Right renal cortex interstitium (tissue), 3 donors: ENCODE measurements at places on chromosomes 12 and 14. TPM values are rescaled to one million over a fixed set of nuclear protein-coding genes. Genes with fewer than 3 reads are reported as not detected.

DNA sequence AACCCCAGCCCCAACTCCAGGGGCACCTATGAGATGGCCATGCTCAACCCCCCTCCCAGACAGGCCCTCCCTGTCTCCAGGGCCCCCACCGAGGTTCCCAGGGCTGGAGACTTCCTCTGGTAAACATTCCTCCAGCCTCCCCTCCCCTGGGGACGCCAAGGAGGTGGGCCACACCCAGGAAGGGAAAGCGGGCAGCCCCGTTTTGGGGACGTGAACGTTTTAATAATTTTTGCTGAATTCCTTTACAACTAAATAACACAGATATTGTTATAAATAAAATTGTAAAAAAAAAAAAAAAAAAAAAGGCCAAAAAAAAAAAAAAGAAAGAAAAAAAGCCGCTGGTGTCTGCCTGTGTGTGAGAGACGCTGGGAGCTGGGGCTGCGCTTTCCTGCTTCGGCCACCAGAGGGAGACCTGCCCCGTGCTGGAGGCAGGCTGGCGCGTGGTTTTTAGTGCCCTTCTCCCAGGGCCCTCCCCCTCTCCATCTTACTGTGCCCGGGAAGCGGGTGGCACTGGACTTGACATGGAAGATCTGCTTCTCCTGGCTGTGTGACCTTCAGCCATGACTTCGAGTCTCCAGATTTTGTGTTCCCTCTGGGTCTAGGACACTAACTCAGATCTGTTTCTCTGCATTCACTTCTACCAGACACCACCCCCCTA lies 3.4 kb upstream of the NXPH4 start:
- no peak for DNase-seq

DNA sequence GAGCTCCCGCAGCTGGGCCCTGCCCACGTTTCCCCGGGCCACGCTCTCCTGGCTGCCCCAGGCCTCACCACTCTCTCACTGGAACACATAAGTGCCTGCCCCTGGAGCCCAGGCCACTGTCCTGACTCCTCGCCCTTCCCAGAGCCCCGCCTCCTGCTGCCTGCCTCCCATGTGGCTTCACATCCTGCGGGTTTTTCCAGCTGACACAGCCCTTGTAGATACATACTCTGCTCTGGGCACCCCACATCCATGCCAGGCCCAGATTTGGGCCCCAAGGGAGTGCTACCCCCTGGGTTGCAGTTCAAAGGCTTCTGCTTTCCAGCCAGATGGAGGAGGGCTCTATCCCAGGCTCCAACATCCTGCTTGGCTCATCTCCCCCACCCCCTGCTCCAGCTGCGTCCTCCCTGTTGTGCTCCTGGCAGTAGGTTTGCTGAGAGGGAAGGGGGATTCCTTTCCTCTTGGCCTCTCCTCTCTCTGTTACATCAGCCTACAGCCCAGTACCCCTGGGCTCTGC lies 60.1 kb downstream of the TSPAN9 start:
- DNase-seq = no peak

DNA sequence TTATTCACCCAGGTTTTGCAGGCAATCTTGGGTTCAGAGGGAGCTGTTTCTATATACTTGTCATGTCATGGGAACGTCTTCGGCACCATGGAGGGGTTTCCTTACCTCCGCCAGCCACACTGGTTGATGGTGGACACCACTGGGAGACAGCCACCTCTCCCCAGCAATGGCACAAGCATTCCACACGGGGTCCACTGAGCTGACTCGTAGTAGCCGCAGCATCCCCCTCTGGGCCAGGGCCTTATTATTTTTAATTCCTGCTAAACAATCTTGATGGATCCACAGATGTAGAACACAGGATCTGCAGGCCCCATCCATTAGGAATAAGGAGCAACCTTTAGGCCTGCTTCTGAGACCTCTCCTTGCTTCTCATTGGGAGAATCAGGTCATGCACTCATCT lies 132.9 kb downstream of the DICER1 start:
- DNase-seq = no peak

Gene KRT72
- not detected for polyA plus RNA-seq

Gene DRAM1
- polyA plus RNA-seq = 21.2 TPM

- DNase-seq = no peak
Measured at GRCh38 chr14:85415015-85415712, 114.8 kb upstream of the FLRT2 start.

Gene PRICKLE1
- 53.1 TPM for polyA plus RNA-seq

DNA sequence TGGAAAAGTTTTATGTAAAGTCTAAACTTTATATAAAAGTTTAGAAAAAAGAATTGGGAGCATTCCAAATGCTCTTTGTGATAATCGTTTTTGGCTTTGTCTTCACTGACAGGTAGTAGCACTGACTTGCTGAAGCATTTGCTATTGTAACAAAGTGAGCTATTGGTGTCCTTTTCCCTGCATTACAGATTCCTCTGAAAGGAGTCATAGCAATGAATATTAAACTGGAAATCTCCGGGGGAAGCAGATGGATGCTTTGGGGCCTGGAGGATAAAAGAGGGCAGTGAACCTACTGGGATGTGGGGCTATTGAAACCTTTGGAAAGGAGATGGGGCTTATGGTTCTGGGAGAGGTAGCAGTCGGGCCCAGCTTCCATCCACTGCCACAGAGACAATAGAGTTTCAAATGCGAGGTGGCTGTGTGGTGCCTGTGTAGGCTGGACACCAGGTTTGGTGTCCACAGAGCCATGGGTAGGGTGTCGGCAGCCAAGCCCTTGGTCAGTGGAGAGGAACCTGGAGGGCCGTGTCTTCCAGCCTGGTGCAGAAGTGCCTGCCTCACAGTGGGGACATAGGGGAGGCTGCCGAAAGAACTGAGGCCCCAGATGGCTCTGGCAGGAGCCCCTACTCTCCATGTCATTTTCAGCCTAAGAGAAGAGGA lies 10.1 kb downstream of the GSG1 start:
- no peak for DNase-seq

GRCh38 chr12:132622437-132623071 lies 4.0 kb downstream of the P2RX2 start:
- no peak for DNase-seq

Gene TTC7B
- 45.2 TPM for polyA plus RNA-seq

- no peak for DNase-seq
Measured at GRCh38 chr12:54033106-54033979, 493 bp downstream of the HOXC5 start.

DNA sequence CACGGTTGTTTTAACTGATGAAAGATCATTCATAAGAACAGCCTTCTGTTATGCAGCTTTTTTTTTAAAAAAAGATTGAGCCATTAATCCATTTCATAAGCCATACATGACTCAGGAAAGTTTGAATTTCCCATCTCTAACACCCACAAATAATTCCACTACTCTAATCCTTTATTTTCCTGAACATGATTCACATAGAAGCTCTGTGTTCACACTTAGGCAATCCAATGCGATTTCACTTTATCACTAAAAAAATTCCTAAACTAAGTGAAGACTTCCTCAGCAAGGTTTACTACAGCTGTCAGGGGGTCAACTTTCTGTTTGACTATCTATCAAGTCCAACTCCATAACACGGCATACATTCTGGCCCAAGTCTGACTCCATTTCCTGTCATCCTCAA lies 25.9 kb downstream of the PKP2 start:
- no peak for DNase-seq

Gene GRIP1
- 24.5 TPM for polyA plus RNA-seq

- DNase-seq = no peak
Measured at GRCh38 chr12:123490089-123490488, 32.1 kb downstream of the SNRNP35 start.

Gene FBXO21
- 60.4 TPM for polyA plus RNA-seq

GRCh38 chr12:14957551-14958168 lies 3.7 kb downstream of the ARHGDIB start:
- DNase-seq = no peak

GRCh38 chr12:51048661-51049251 lies 629 bp downstream of the LETMD1 start:
- DNase-seq = no peak

Gene GPR135
- 2.9 TPM for polyA plus RNA-seq

- DNase-seq = no peak
Measured at GRCh38 chr12:48005001-48005749, 899 bp upstream of the COL2A1 start.

GRCh38 chr12:3034067-3034750 lies 43.0 kb upstream of the TSPAN9 start:
- DNase-seq = no peak

Gene CLBA1
- 22.0 TPM for polyA plus RNA-seq

Gene EPS8
- polyA plus RNA-seq = 62.6 TPM

- DNase-seq = no peak
Measured at GRCh38 chr12:67019070-67019469, 250.1 kb upstream of the CAND1 start.

DNA sequence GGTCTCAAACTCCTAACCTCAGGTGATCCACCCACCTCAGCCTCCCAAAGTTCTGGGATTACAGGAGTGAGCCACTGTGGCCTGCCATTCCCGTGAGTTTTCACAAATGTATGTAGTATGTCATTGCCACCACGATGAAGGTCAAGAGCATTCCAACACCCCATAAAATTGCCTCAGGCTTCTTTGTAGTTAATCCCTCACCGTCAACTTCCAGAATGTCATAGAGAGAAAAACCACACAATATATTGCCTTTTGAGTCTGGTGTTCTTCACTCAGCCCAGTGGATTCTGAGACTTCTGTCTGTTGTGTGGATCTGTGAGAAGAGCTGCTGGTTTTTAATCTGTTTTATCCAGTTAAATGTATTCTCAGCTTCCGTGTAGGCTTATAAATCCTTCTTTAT lies 12.6 kb upstream of the CFAP251 start:
- DNase-seq = no peak

GRCh38 chr12:81257947-81258551 lies 180.2 kb downstream of the ACSS3 start:
- DNase-seq = no peak

Gene PHC1
- 71.4 TPM for polyA plus RNA-seq

Gene ENDOU
- polyA plus RNA-seq = 0.41 TPM

DNA sequence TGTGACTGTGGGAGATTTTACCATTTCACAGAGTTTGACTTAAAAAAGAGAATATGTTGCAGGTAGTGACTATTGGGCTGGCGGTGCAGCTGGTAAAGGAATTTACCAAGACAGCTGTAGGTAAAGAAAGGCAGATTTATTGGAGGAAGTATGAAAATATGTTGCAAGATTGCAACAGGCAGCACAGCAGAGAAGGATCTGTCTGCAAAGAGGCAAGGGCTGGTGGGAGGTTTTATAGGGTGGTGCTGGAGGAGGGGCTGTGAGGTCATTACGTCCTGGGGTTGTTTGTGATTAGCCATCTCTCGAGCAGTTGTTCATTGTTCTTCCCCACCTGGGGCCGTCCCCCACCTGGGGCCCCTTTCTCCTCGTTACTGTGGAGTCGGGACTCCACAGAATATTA lies 62.1 kb downstream of the ACACB start:
- DNase-seq = no peak

Gene NCKAP5L
- polyA plus RNA-seq = 13.9 TPM

Gene LRRIQ1
- 48.9 TPM for polyA plus RNA-seq
